Activated gamma-delta T cell (primary cell): ENCODE measurements at places on chromosomes 6 and 20.

DNA sequence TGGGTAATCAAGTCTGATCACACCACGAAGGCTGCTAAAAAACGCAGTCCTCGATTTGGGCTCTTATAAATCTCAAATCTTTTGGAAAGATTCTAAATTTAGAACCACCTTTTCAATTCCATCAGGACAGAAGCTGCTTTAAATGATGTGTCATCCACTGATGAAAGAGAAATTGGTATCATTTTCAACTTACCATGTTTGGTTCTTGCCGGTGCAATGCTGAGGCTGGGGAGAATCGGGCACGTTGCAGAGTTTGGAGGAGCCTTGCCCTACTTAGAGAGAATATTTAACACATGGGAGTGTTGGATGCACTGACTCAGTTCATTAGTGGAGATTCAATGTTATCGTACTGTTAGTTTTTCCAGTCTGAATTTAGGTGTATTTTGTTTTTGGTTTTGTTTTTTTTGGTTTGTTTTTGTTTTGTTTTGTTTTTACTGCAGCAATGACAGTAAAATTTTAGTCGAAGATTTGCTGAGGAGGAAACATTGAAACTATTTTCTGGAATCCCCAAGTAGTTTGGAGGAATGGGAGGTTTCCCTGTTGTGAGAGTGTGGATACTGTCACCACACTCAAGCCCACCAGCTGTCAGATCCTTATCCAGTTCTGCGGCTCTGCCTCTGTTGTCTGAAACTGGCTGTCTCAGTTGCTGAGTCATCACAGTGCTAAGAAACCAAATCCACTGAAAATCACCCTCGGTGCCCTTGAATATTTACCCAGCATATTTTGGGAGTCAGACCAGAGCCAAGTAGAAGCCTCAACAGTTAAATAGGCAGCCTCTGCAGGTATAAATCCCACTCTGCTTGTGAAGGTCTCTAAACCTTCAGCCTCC, 497.0 kb downstream of the BTBD3 start:
- no peak for DNase-seq

- DNase-seq: no peak
Observed at GRCh38 chr6:168403370-168404005, 37.5 kb upstream of the SMOC2 start.

DNA sequence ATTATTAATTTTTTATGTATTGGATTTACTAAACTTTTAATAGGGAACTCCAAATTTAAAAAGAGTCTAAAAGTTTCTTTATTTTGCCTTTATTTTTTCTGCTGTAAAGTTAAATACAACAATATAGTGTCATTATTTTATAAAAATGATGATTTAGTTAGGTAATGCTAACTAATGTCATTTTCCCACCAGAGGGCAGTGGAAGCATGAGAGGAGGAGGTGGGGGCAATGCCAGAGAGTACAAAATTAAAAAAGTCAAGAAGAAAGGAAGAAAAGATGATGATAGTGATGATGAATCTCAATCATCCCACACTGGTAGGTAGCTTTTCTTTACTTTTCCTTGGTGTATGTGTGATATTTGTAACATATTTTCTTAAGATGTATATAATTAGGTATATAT, 20.2 kb upstream of the FHL5 start:
- DNase-seq: no peak

DNA sequence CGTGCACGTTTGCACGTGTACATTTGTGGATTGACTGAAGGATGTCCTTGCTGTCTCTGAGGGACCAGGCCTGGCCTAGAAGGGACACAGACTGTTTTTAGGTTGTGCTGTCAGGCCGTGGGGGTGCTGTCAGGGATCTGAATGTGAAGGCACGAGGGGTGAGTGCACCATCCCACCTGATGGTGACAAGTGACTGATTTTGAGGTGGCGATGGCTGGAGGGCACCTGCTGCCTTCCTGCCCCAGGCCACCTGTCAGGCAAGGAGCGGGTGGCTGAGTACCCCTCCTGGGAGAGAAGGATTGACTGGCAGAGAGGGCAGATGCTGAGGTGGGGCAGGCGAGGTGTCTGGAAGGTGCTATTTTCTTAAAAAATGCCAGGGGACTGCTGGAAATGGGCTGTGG, 1.2 kb downstream of the RAB44 start:
- DNase-seq: no peak

GRCh38 chr6:89269252-89269651, 45.8 kb downstream of the GABRR2 start:
- no peak for DNase-seq

DNA sequence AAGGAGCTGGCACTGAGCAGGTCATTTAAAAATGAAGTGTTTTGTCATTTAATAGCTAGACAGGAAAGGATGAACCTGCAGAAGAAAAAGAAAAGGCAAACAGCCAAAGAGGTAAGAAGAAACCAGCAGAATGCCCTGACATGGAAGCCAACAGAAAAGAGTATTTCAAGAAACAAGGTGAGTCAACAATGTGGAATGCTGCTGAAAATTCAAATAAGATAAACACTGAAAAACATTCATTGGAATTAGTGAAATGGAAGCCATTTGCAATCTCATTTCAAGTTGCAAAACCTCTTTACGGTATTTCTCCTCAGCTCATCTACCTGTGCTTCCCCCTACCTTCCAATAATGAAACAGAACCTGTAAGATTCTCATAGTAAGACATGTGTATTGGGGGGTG, 59.6 kb downstream of the RWDD2A start:
- no peak for DNase-seq
